ENCODE measurements at places on chromosomes 3 and 15. TPM values are rescaled to one million over a fixed set of nuclear protein-coding genes. Genes with fewer than 3 reads are reported as not detected.
A peak's percentile ranks its signal among the peaks of the same experiment; 100 is the strongest.

The SUSD5 gene
- total RNA-seq = not detected

The EIF4G1 gene
- total RNA-seq = 624 TPM

DNA sequence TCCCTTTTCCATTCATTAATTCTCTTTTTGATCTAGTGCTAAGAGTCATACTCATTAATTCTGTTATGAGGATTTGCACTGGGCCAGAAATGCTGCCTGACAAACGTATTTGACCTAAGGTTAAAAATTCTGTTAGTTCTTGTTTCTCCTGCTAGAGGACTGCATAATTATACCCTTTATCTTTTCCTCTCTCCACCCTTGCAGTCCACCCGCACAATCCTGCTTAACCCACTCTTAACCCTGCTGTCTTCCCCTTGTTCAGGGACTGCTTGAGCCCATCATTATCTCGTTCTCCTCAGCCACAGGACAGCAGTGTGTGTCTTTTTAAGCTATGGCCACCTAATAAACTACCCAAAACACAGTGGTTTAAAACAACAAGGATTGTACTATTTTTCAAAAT is 31.1 kb upstream of the DYNC1LI1 start:
- H3K4me3 ChIP-seq = no peak overlapping the region
- no peak for DNase-seq
- H3K36me3 ChIP-seq = no peaks in the 10 kb centered on the region
- H3K4me1 ChIP-seq = no peaks in the 10 kb centered on the region

- H3K36me3 ChIP-seq = no peaks in the 10 kb centered on the region
- DNase-seq = no peak
- peaks cover 7% of the 10 kb centered on the region for H3K27me3 ChIP-seq
- no peaks in the 10 kb centered on the region for H3K4me1 ChIP-seq
- no peak overlapping the region for H3K4me3 ChIP-seq
These were observed 64.3 kb downstream of the TSC22D2 start for GRCh38 chr3:150472421-150472820.

DNA sequence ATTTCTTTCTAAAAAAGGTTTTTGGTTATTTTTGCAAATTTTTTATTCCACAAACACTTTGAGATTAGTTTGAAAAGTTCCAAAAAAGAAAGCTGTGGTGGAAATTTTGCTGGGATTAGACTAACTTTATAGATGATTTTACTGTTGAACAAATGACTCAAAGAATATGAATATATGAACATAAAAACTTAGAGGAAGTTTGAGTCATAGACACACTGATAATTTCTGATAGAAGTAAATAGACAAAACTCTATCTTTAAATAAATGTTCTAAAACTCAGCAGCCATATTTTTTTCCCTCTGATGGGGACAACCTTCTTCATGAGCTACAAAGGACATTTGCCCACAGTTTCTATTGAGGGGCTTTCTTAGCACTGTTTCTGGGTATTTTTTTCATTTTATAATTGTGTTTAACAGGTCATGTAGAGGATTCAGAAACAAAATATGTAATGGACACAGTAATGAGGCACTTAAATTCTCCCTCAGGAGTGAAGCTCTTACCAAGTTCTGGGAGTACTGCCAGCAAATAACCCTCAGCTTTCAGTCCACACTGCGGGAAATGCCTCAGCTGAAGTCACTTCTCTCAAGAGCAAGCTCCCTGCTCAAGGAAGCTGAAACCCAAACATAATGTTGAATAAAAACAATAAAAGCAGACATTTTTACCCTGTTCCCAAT is 157.6 kb downstream of the NFKBIZ start:
- peaks cover 11% of the 10 kb centered on the region for H3K4me1 ChIP-seq
- peaks cover 5% of the 10 kb centered on the region for H3K27me3 ChIP-seq
- peaks cover 6% of the 10 kb centered on the region for H3K36me3 ChIP-seq
- DNase-seq = no peak
- no peak overlapping the region for H3K27ac ChIP-seq
- no peak overlapping the region for H3K4me3 ChIP-seq

GRCh38 chr3:115224687-115225086 is 77.6 kb upstream of the ZBTB20 start:
- DNase-seq = no peak
- no peak overlapping the region for H3K4me3 ChIP-seq
- H3K36me3 ChIP-seq = no peaks in the 10 kb centered on the region
- no peaks in the 10 kb centered on the region for H3K4me1 ChIP-seq

DNA sequence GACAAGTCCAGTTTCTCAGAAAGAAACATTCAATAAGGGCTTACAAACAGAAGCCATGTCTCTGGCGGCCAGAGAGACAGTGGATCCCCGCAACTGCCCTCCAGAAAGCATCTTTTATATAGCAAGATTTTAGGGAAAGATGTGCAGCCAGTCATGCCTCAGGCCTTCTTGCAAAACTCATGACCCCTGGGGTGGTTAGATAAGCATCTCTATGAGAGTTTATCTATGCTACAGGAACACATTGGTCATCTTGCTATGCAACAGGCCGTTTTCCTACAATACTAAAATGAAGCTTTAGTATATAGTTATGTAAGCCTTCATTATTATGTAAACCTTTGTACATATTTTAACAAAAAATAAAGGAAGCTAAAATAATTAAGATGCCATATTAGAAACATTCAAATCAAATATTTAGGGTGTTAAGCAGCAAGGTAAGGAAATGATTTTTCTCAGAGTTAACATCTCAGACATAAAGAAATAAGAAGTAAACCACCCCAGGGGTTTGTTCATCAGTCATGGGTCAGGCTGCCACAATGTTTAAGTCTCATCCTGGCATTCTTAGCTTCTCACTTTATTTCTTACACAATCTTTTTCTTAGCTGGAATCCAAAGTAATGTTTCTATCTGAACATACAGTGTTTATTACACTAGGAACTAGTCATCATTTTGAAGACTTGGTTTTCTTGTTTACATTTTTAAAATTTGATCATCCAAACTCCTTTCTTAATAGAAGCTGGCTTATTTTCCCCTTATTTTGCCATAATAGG is 6.3 kb upstream of the FSIP1 start:
- H3K4me3 ChIP-seq = no peak overlapping the region
- peak overlapping the region; percentile 21 for H3K27ac ChIP-seq
- no peak for DNase-seq
- peaks cover 7% of the 10 kb centered on the region for H3K27me3 ChIP-seq

Data from activated T-helper 2 cell treated with anti-CD3 and anti-CD28 coated beads, Interferon-gamma antibody, Interleukin-2, Interleukin-4, amounts not matched to agents 10 μg/mL and 5 μg/mL and 100 μg/mL, durations not matched to agents 14 hours and 24 hours and 36 hours (primary cell).